CD4-positive, alpha-beta memory T cell (primary cell): ENCODE measurements at places on chromosomes 3 and 15.

GRCh38 chr3:71551311-71551919 is 32.1 kb downstream of the FOXP1 start:
- DNase-seq = no peak

GRCh38 chr15:52783929-52784798 is 6.0 kb downstream of the ONECUT1 start:
- DNase-seq = no peak

DNA sequence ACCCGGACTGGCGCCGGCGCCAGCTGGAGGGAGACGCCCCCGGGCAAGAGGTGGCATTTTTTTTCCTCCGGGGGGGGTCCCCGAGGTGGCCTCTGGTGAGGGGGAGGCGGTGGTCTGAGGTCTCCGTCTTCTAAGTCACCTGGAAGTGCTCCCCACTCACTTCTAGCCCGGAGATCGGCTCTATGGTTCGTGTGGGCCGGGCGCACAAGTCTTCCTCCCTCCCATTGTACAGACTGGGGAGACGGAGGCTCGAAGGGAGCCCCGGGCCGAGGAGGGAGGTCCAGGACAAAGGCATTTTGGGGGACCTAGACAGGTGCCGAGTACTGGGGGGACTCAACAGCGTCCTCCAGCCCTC is 4.4 kb downstream of the GATA2 start:
- no peak for DNase-seq

DNA sequence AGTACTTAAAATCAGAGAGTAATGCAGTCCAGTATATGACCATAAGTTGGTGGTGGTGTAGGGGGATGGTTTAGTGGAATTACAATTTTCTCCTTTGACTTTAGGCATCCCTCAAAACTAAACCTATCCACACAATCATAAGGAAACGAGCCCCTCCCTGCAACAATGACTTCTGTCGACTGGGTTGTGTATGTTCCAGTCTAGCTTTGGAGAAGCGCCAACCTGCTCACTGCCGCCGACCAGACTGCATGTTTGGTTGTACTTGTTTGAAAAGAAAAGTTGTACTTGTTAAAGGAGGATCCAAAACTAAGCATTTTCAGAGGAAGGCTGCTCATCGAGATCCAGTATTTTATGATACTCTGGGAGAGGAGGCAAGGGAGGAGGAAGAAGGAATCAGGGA is 52.8 kb downstream of the MGA start:
- DNase-seq = no peak

- DNase-seq = no peak
These were observed 4.1 kb downstream of the SETD2 start for GRCh38 chr3:47159820-47160219.

DNA sequence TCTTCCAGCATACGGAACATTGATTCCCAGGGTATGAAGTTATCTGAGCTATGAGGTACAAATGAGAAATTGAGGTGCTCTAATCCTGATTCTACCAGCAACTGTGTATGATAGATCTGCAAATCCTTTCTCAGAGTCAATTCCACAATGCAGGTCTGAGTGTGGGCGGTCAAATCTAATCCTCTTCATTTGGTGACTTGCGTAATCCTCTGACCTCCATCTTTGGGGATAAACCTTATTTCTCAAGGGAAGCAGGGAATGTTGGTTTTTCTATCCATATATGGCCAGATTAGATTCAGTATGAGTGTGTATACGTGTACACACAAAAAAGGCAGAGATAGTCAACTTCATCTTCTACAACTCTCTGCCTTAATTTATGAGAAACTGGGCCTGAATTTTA is 348.4 kb upstream of the IL12A start:
- no peak for DNase-seq

GRCh38 chr3:149390772-149391212 is 13.3 kb upstream of the TM4SF1 start:
- no peak for DNase-seq

- DNase-seq = no peak
These were observed 110.4 kb downstream of the LRRC28 start for GRCh38 chr15:99361545-99362185.

GRCh38 chr3:195709676-195710085 is 11.1 kb upstream of the MUC20 start:
- DNase-seq = no peak

DNA sequence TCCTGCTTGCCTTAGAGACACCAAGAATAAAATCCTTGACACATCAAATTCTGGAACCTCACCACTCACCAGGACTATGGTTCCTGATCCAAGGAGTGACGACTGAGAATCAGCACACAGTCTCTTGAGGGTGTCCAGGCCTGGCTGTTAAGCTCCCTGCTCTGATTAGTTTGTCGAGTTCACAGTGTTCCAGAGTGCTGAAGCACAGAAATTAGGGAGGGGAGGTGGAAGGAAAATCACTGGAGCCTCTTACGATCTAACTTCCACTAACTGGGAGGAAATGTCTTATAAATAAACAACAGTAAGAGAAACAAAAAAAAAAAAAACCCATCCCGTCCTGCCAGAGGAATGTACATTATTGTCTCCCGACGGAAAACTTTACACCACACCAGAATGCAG is 330.2 kb downstream of the TIGIT start:
- DNase-seq = no peak

DNA sequence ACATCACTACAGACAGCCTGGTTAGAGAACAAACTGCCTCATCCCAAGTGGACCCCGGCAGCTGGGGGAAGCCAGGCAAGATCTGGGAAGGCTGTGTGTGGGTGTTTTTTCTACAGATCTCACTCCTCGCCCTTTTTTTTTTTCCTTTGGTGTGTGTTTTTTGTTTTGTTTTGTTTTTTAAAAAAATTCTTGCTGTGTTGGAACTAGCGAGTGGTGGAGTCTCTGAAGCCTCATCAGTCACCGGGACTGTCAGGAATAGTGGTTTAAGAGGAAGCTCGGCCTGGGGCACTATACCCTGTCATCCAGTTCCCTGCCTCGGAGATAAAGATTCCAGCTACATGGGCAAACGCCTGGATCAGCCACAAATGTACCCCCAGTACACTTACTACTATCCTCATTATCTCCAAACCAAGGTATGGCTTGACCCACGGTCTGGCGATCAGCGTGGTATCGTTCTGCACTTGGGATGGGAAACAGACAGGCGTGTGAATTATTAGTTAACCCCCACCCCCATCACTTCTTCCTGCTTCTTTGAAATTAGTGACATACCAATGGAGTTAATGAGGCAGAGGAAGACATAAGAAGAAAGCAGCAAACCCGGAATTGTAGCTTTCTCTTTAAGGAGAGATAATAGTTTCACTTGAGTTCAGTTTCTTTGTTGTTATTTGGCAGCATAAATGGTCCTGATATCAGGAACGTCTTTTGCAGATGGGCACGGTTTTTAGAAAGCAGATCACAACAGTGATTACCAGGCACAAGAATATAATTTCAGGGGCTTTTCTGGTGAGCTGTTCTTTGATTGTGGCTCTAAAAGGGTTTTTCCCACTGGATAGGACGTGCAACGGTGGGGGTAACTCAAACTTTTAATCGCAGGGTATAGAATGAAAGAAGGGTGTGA is 722 bp downstream of the RBMS3 start:
- no peak for DNase-seq

GRCh38 chr3:50089609-50089945 is 858 bp downstream of the RBM5 start:
- DNase-seq = no peak

DNA sequence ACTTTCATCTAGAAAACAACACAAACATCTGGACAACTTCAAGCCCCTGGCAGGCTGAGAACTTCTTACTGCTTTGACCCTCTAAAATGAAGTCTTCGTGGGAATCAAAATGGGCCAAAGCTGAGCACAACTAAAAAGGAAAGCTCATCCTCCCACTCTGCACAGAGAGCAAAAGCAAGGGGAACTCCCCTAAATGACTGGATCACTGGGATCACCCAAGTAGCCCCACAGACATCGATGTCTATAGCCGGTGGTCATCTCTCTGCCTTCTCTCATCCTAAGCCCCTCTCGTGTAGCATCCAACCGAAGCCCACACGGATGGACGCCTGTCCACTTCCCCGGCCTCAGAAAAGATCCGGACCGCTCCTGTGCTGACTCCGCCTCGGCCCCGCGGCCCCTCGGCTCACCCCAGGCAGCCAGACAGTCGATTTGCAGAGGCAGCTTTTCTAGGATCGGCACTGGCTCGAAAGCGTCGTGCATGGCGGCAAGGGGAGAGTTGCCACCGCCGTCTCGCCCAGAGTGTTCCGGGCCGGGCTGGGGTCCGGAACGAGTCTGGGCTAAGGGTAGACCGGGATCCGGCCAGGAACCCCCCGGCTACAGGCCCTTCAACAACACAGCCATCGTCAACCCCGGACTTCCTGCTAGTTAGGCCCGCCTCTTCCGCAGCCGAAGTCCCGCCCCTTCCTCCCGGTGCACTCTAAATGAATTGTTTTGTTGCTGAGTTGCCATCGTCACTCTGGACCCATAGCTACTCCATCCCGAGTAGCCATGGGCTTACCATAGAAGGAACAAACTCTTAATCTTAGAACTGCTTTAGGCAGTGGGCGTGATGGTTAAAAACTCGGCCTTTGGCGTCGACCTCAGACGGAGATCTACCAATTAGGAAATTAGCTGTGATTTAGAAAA is at the start of gene VPS39:
VPS39 (minus strand) TSS at position 631 of the 906 bp plus-strand sequence; CDS start at position 480, 151 bp downstream.
- peak; percentile 81 for DNase-seq

GRCh38 chr15:74505837-74506514 is 35.0 kb upstream of the ARID3B start:
- no peak for DNase-seq

GRCh38 chr15:63069616-63070090 is 27.1 kb downstream of the TPM1 start:
- no peak for DNase-seq

- no peak for DNase-seq
These were observed 45.0 kb downstream of the SRGAP3 start for GRCh38 chr3:9204253-9204992.

DNA sequence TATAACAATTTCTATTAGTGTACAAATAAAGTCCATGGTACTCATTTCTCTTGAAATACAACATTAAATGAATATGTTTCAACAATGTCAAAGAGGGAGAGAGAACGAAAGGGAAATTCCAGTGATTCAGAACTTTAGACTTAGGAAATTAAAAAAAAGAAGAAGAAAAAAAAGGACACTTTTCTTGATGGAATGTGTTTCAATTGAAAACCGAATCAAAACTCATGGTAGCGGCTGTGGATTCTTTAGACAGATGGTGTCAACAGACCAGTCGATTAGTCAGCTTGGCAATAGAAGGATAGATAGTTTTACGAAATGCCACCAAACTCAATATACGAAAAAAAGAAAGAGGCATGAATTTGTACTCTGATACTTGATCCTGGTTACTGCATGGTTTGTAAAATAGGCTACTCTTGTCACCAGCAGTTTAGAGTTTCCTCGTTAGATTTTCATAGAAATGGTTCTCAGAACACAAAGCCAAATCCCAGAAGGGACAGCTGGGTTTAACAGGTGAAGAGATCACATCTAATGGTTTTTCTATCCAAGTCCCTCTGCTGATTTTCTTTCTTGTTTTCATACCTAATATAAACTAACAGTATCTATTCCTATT is 793.5 kb downstream of the ROBO1 start:
- DNase-seq = no peak

DNA sequence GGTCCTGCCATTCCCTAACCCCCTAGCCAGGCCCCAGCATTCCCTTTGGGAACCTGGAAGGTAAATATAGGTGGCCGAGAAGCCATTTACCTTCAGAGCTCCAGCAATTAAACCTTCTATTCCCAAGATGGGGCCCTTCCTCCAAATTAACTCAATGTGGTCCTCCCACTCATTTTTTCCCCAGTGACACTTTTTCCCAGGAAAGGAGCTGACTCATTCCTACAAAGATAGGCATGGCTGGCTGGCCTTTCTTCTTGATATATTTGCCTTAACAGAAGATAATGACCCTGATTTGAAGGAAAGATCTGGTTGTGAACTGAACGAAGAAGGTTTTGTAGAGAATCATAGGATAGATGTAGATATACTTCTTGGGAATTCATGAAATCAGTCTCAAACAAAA is 279.0 kb upstream of the VEPH1 start:
- no peak for DNase-seq

- no peak for DNase-seq
These were observed 43.4 kb upstream of the APEH start for GRCh38 chr3:49630784-49631183.

- DNase-seq = no peak
These were observed 114.7 kb upstream of the TLE3 start for GRCh38 chr15:70212286-70212962.

GRCh38 chr15:101372960-101373525 is 78.0 kb upstream of the SNRPA1 start:
- no peak for DNase-seq

DNA sequence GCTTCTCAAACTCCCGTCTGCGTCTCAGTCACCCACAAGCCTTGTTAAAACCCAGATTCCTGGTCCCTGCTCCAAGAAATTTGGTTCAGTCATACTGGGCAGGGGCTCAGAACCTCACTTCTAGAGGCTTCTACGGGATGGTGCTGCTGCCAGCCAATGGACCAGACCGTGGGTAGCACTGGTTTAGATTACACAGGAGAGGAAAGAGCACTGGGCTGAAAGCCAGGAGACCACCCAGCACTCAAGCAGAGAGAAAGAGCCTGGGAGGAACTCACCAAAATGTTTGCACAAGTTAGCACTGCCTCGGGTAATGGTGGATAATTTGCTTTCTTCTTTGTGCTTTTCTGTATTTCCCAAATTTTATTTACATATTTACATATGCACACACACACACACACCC is 46.9 kb upstream of the MUC13 start:
- no peak for DNase-seq

DNA sequence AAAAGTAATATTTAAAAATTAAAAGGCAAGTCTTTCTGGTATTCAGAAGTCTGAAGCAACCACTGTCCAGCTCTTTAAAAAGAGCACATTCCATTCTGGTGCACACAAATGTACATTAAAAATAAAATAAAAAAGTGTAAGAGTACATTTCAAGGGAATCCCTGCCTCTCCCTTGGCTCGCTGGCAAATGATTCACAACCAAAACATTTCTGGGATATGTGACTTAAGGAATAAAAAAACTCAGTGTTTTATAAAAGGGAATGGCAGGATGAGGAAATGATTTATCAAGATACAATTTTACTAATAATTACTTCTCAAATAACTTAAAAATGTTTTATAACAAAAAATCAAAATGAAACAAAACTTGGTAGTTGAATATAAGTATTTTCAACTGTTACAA is 23.8 kb upstream of the ANXA2 start:
- no peak for DNase-seq
